ENCODE measurements at places on chromosomes 5 and 9.

DNA sequence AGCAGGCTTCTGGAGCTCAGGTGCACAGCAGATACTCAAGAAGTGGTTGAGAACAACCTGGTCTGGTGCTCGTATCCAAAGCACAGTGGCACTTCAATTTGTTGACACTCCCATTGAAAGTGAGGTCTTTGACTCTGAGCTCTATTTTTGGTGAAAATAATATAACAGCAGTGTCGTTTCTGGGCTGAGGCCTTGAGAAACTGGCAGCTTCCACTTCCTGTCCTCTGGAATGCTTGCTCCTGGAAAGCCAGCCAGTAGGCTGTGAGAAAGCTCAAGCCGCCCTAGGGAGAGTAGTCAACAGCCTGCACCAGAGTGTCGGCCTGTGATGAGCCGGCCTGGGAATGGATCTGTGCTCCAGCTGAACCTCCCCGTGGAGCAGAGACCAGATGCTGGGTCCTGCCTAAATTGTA is 6.8 kb upstream of the SUSD3 start:
- no peak for DNase-seq

GRCh38 chr5:154042766-154043165 is 4.0 kb downstream of the MFAP3 start:
- DNase-seq, result no peak

- DNase-seq, result no peak
Measured at GRCh38 chr9:37675661-37676060, 24.9 kb downstream of the FRMPD1 start.

DNA sequence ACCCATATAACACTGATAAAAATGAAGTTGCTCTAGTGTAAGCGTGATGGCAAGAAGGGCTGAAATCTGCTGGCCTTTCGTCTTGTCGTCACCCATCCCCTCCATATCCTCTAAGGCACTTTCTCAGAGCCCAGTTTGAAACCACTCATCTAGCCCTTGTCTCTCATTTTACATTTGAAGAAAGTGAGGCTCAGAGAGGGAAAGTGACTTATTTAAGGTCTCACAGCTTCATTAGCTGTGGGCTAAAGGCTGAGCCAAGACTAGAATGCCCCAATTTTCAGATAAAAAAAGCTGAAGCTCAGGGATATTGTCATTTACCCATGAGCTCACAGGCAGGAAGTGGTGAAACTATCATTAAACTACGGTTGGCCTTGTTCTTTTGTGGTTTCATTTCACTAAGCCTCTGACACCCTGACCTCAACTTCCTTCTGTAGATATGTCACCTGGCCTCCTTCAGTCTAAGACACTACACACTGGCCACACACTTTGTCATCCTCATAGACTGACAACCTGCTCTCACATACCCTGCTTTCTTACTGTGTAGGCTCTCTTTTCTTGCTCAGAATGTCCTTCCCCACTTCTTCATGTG is 176.7 kb upstream of the DMAC1 start:
- peak; percentile 42 for DNase-seq

DNA sequence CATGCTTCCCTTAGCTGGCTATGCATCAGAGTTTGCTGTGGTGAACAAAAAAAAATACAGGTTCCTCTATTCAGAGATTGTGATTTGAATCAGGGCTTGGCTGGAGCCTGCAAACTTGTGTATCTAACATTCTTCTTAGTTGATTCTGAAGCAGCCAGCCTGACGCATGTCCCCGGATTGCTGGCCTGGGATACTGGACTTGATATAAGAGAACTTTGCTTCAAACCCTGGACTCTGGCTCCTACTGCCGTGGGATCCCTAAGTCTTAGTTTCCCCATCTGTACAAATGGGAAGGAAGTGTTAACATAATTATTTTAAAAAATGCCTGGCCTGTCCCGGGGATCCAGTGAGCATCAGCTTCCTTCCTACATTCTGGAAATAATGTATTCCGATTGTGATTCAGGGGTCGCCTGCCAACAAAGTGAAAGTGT is 292.8 kb downstream of the ARHGEF28 start:
- DNase-seq, result no peak

DNA sequence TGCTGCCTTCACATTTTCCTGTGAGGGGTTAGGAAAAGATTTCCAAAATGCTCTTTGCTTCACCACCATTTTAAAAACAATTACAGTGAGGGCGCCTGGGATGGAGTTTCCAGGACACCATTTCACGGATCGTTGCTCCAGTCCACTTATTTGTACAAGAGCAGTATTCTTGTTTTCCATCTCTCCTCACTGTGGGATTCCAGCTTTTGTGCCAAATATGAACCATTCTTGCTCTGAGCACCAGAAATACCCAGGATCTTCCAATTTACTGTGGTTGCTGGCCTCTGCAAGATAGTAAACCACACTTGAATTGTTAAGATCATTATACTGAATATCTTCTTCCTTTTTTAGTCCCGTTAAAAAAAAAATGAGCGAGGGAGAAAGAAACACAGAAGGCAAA is 899.5 kb downstream of the TLE1 start:
- no peak for DNase-seq

Data from GM13977 (cell line).